Hepatocyte (in vitro differentiated cells): ENCODE measurements at places on chromosomes 5 and 9.

GRCh38 chr9:131500939-131501541 is 1.7 kb upstream of the POMT1 start:
- peak; percentile 23 for DNase-seq

- peak; percentile 45 for DNase-seq
These were observed 25.7 kb upstream of the FREM1 start for GRCh38 chr9:14935964-14936363.

DNA sequence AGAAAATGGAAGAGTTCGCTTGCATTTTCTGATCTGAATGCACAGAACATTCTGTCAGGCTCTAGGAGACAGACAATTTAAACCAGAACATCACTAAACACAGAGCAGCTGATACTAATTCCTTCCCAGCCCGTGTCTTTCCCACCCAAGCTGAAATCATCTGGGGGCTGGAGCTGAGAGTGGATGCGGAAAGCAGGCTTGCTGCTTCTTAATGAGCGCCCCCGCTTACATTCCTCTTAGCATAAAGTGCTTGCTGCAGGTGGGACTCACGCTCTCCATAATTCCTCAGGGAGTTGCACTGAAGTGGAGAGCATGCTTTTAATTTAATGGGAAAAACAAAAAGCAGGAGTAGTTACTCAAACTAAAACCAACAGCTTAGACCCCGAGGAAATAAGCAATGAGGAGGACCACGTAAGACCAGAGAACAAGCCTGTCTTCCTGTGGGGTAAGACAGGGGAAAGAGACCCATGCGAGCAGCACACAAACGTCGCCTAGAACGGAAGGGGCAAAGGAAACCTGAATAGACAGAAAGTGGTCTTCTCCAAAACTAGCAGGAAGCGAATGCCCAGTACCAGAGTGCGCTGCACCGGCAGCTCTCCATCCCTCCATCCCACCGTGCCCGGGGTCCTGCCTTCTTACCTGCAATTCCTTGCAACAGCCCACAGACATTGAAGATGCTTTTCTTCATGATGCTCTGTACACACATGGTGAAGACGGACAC is 139.3 kb downstream of the LHFPL2 start:
- DNase-seq, result no peak

GRCh38 chr9:86274821-86275643 is 7.3 kb downstream of the ISCA1 start:
- DNase-seq, result no peak

DNA sequence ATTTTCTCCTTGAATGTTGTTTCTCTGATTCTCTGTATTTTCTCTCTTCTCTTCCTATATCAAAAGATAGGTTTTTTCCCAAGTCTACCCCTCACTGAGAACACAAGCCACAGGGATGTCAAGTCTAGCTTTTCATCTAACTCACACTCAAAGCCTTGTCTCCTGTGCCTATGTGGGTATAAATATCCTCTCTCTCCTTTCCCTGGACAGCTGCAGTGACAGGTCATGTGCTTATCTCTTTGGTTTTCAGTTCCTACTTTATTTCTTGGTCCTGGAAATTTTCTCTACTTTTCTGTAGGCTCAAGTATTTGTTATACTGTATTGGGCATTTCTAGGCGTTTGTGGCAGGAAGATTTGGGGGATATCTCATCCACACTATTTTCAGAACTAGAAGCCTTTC is 182.4 kb upstream of the MVB12B start:
- DNase-seq, result no peak

- no peak for DNase-seq
These were observed 81.4 kb downstream of the PGM5 start for GRCh38 chr9:68437785-68438184.

GRCh38 chr9:109535365-109535764 is 37.3 kb upstream of the PTPN3 start:
- DNase-seq, result no peak

DNA sequence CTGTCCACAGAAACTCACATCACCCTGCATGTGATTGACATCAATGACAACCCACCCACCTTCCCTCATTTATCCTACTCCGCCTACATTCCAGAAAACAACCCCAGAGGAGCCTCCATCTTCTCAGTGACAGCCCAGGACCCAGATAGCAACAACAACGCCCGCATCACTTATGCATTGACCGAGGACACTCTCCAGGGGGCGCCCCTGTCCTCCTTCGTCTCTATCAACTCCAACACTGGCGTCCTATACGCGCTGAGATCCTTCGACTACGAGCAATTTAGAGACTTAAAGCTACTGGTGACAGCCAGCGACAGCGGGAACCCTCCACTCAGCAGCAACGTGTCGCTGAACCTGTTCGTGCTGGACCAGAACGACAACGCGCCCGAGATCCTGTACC is 1.7 kb downstream of the PCDHGA3 start:
- DNase-seq, result no peak

GRCh38 chr5:145236127-145236526 is 599.0 kb downstream of the PRELID2 start:
- DNase-seq, result no peak

DNA sequence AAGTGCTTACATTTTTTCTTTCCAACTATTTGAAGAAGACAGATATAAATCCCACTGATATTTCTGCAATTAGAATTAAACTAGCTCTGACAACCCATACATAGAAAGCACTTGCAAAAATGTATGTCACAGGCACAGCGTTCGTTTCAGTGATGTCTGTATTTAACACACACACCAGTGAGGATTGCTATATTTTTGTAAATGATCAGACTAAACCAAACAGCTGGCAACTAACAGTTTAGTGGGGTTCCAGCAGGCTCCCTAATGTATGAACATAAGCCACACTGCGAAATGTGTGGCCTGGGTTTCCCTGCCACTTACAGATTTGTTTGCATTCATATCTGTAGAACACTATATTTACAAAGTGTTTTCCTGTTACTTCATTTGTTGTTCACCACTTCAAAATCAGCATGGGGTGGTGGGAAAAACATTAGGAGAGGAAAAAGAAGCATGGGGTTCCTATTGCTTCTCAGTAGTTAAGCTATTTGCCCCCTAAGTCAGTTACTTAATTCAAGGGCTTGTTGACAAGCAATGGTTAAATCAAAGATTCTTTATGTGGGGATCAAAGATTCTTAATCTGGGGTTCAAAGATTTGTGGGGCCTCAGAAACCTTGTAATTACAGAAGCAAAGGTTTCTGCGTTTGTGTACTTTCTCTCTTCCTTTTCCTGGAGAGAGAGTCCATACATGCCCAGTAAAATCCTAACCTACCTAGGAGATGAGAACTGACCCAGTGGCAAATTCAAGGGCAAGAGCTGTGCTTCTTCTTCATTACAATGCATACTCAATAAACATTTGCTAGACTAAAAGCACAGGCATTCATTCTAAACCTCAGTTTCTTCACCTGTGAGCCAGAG is 27.1 kb downstream of the ZNF608 start:
- DNase-seq, result no peak
